ENCODE measurements at places on chromosomes 5 and 9. TPM values are rescaled to one million over a fixed set of nuclear protein-coding genes. Genes with fewer than 3 reads are reported as not detected.

Gene CTXN3
- 5.4 TPM for total RNA-seq

Gene PLAC8L1
- total RNA-seq: 0.80 TPM

Gene FBLL1
- 0.51 TPM for total RNA-seq

Gene TRIP13
- 8.4 TPM for total RNA-seq

Gene PIP5KL1
- total RNA-seq: 2.4 TPM

Gene SLC1A3
- 4.0 TPM for total RNA-seq

Gene OLFM1
- 0.74 TPM for total RNA-seq

Gene ARSI
- total RNA-seq: 3.8 TPM

Gene INSYN2B
- total RNA-seq: 4.5 TPM

DNA sequence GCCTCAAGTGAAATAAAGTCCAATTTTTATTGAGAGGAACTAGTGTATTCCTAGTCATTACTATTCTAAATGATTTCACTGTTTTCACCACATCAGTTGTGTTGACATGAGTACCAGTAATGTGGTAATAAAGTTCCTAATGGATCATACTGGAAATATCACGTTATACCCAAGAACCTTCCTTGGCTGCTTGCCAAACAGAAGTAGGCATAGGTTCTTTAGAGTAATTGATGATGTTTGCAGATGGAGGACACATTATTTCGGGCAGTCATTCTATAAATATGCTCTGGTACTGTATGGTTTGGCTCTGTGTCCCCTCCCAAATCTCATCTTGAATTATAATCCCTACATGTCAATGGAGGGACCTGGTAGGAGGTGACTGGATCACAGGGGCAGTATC lies 15.1 kb downstream of the SNCAIP start:
- peaks cover 18% of the 10 kb centered on the region for H3K36me3 ChIP-seq
- no peak for DNase-seq
- H3K27me3 ChIP-seq: peaks cover 2% of the 10 kb centered on the region
- H3K4me3 ChIP-seq: no peak overlapping the region

DNA sequence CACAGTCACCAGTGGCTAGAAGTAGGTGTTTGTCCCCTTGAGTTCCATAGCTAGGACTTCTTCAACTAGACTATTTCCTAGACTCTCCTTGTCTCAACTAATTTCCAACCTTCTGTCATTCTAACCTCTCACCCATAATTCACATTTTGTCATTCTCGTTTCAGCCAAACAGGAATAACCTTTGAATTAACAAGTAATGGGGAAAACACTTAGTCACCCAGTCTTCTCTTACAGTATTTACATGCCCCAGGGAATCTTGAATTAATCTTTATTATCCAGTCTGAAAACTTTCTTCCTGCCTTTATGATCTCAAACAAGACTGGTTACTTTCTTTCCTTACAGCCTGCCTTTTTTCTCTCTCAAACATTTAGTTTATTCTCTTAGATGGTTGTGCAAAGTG lies 63.3 kb upstream of the RUSC2 start:
- DNase-seq: no peak
- no peak overlapping the region for H3K27ac ChIP-seq
- H3K4me1 ChIP-seq: no peaks in the 10 kb centered on the region
- no peak overlapping the region for H3K4me3 ChIP-seq
- H3K27me3 ChIP-seq: no peaks in the 10 kb centered on the region
- H3K36me3 ChIP-seq: no peaks in the 10 kb centered on the region

GRCh38 chr5:41842777-41843176 lies 27.4 kb downstream of the OXCT1 start:
- no peak overlapping the region for H3K27ac ChIP-seq
- DNase-seq: no peak
- H3K36me3 ChIP-seq: no peaks in the 10 kb centered on the region
- peaks cover 2% of the 10 kb centered on the region for H3K27me3 ChIP-seq
- no peaks in the 10 kb centered on the region for H3K4me1 ChIP-seq
- no peak overlapping the region for H3K4me3 ChIP-seq

DNA sequence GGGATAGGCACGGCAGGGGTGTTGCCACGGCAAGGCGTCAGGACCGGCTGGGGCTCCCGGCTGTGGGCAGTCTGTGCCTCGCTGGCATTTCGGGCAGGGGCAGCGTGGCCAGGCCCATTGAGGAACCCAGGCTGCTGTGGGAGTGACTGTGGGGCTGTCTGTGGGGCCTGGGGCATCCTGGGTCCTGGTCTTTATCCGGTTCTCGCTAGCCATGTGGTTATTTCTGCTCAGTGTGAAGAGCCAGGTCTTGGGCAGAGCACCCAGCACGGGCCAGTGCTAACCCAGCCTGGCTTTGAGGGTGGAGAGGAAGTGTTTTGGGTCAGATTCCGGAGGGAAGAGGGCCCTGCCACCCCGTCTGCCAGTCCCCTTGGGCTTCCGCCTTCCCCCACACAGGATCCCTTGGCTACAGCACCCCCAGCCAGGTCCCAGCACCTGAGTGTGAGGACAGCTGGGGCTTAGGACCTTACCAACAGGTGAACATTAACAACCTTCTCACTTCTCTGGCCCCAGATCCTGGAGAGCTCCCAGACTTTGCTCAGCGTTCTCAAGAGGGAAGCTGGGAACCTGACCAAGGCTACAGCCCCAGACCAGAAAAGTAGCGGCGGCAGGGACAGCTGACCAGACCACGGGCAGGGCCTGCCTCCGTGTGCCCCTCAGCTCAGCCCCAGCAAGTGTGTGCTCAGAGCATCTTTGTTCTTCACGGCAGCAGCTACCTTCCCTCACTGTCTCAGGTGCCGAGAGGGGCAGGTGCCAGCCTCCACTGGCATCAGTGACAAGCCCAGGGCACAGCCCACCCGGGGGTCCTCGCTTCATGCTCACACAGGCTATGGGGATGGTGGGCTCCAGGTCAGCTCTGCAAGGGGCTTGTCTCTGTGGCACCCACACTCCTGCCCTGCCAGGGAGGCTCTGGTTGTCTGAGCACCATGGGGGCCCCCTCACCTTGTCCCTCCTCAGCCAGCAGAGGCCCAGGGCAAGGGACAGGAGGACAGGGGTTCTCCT lies 1.1 kb downstream of the SSNA1 start:
- no peak for DNase-seq
- peaks cover under 1% of the 10 kb centered on the region for H3K36me3 ChIP-seq
- H3K4me1 ChIP-seq: peaks cover 11% of the 10 kb centered on the region
- peak overlapping the region; percentile 57 for H3K27ac ChIP-seq
- peaks cover 9% of the 10 kb centered on the region for H3K27me3 ChIP-seq
- peak overlapping the region; percentile 96 for H3K4me3 ChIP-seq

GRCh38 chr5:108769352-108769751 lies 21.7 kb downstream of the FER start:
- no peak overlapping the region for H3K27ac ChIP-seq
- H3K36me3 ChIP-seq: peaks cover 5% of the 10 kb centered on the region
- H3K27me3 ChIP-seq: no peaks in the 10 kb centered on the region
- no peak overlapping the region for H3K4me3 ChIP-seq

DNA sequence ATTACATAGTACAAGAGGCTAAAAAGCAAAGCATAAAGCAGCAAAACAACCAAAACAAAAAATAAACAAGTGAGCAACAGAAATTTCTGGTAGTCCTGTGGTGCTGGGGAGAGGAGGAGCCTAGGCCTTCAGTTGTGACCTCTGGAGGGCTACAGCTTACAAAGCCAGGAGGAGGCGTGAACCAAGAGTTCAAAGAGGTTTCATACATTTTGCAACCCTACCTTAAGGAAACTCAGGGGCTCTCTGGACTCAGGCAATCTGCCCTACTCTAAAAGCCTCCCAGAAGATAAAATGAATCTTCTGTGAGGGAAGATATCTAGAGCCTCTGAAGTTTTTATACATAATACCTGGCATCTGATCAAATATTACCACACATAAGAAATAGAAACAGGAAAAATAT lies 187.4 kb downstream of the AGTPBP1 start:
- H3K27ac ChIP-seq: no peak overlapping the region
- peaks cover 7% of the 10 kb centered on the region for H3K4me1 ChIP-seq
- H3K4me3 ChIP-seq: no peak overlapping the region

DNA sequence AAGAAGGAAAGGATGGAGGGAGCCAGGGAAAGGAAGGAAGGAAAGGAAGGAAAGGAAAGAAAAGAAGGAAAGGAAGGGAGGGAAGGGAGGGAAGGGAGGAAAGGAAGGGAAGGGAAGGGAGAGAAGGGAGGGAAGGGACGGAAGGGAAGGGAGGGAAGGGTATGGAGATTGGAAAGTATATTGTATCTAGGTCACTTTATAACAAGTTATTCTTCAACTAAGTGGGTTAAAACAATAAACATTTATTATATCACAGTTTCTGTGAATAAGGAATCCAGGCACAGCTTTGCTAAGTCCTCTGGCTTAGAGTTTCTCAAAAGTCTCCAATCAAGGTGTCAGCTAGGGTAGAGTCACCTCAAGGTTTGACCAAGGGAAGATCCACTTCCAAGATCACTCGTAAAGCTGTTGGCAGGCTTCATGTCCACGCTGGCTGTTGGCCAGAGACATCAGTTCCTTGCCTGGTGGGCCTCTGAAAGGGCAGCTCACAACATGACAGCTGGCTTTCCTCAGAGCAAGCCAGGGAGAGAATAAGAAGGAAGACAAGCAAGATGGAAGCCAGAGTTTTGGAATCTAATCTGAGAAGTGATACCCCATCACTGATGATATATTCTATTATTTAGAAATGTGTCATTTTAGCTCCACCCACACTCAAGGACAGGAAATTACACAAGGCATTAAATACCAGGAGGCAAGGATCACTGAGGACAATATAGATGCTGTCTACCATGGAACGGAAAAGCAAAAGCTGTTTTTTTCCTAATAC lies 105.1 kb downstream of the DEPDC1B start:
- peaks cover 3% of the 10 kb centered on the region for H3K36me3 ChIP-seq
- H3K27ac ChIP-seq: no peak overlapping the region
- no peak for DNase-seq
- H3K4me1 ChIP-seq: no peaks in the 10 kb centered on the region
- no peaks in the 10 kb centered on the region for H3K27me3 ChIP-seq

DNA sequence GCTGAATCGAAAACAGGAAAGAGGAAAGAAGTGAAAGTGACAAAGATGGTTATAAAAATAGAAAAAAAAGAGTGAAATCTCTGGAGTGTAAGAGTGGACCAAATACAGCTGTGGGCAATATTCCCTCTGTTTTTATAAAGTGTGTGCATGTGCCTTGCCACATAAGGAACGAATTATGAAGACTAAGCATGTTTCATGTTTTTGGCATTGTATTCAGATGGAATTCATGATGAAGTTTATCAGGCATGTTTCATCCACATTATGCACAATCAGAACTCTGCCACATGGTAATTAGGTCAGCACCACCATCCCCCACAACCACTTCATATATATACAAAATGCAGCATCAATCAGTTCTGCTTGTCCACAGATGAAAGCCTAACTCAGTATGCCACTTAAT lies 348.0 kb downstream of the ZNF608 start:
- H3K36me3 ChIP-seq: no peaks in the 10 kb centered on the region
- no peak for DNase-seq
- no peaks in the 10 kb centered on the region for H3K27me3 ChIP-seq
- peaks cover 10% of the 10 kb centered on the region for H3K4me1 ChIP-seq
- H3K27ac ChIP-seq: no peak overlapping the region

DNA sequence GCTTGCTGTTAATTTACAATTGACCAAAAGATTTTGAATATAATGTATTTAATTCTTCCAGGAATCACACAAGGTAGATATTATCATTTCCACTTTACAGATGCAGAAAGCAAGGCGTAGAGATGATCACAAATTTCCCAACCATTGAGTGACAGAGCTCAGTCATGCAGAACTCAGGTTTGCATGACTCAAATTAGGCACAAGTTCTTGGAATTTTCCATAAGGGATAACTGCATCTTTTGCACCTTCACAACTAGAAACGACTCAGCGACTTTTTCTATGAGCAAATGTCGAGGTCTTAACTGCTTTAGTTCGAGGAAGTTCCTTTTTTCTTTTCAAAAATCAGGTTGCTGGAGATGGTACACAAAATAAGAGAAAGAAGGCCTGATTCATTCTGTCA lies 265.5 kb upstream of the PAPPA start:
- no peak for DNase-seq
- H3K36me3 ChIP-seq: no peaks in the 10 kb centered on the region
- no peaks in the 10 kb centered on the region for H3K27me3 ChIP-seq
- peaks cover under 1% of the 10 kb centered on the region for H3K4me1 ChIP-seq
- no peak overlapping the region for H3K27ac ChIP-seq
- no peak overlapping the region for H3K4me3 ChIP-seq

DNA sequence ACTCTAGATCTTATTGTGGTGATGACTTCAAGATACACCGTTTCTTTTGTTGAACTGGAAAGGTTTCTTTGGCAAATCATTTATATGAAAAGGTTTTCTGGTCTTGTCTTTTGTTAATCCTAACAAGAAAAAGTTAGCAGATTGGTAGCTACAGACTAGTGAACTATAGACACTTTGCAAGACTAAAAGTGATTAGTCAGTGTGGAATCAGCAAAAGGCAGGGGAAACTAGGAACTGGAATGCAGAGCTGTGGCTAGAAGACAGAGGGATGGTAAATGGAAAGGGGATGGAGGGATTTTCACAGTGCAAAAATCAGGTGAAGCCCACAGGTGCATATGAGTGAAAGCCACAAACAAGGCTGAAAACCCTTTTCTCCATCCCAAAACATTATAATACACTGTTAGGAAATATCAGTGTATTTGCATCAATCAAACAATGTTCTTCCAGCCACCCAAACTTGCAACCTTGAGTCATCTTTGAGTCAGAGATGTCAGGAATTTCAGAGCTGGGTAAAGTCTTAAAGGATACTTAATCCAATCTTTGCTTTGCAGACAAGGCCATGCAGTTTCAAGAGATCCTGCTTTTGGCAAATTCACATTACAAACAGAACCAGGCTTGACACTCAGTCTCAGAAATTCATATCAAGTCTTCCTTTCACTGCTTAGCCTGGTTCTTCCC lies 52.7 kb downstream of the PLK2 start:
- peaks cover 30% of the 10 kb centered on the region for H3K4me1 ChIP-seq
- no peak for DNase-seq
- no peak overlapping the region for H3K27ac ChIP-seq
- H3K27me3 ChIP-seq: no peaks in the 10 kb centered on the region
- no peak overlapping the region for H3K4me3 ChIP-seq

DNA sequence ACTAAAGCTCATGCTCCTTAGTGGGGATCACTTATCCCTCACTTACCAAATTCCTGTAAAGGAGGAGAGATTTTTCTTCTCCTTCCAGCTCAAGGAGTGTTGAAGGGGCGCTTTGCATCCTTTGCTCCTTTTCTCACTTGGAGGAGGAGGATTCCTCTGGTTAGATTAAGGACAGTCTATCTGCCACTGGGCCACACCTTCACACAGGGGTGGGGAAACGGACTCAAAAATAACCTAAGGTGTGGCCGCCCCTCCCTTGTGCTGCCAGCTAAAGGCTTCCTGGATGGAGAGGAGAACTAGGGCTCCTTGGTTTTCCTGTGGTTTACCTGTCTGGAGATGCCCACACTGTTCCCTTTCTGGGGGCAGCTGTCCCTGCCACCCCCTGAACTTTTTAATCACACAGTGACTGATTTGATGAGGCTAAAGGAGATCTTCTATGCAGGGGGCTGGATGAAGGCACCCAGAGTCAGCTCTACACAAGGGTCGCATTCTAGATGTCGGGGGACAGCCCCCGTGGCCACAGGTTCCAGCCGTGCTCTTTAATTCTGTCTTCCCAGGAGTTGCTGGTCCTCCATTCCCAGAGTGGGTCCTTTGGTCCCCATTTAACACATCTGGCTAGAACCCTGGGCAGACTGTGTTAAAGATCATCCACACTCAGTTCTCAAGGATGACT lies 14.4 kb downstream of the GLRX start:
- H3K36me3 ChIP-seq: peaks cover 11% of the 10 kb centered on the region
- H3K4me3 ChIP-seq: peak overlapping the region; percentile 31
- peaks cover 2% of the 10 kb centered on the region for H3K27me3 ChIP-seq
- no peak for DNase-seq
- no peak overlapping the region for H3K27ac ChIP-seq

Measured in endothelial cell (in vitro differentiated cells).